ENCODE measurements at places on chromosomes 2 and 18. TPM values are rescaled to one million over a fixed set of nuclear protein-coding genes. Genes with fewer than 3 reads are reported as not detected.

TANC1 gene
- polyA plus RNA-seq = 0.44 TPM

CDK15 gene
- 0.09 TPM for polyA plus RNA-seq

POTEE gene
- polyA plus RNA-seq = 0.38 TPM

CTAGE1 gene
- polyA plus RNA-seq = not detected

LRPPRC gene
- polyA plus RNA-seq = 66.5 TPM

TCF23 gene
- polyA plus RNA-seq = not detected

IL36RN gene
- not detected for polyA plus RNA-seq

UPP2 gene
- polyA plus RNA-seq = 0.16 TPM

MAP2 gene
- polyA plus RNA-seq = 436 TPM

CKAP2L gene
- 1.5 TPM for polyA plus RNA-seq

SLC1A4 gene
- polyA plus RNA-seq = 38.0 TPM

ALPP gene
- not detected for polyA plus RNA-seq

CD207 gene
- polyA plus RNA-seq = not detected

ALPI gene
- not detected for polyA plus RNA-seq

CABYR gene
- polyA plus RNA-seq = 6.9 TPM

ITPRIPL1 gene
- not detected for polyA plus RNA-seq

FAHD2B gene
- 17.3 TPM for polyA plus RNA-seq

PARD3B gene
- 0.36 TPM for polyA plus RNA-seq

AGXT gene
- polyA plus RNA-seq = not detected

SLC9A4 gene
- 0.06 TPM for polyA plus RNA-seq

SLC39A6 gene
- 298 TPM for polyA plus RNA-seq

DSG4 gene
- not detected for polyA plus RNA-seq

DTNA gene
- polyA plus RNA-seq = 53.9 TPM

DNAH6 gene
- 2.5 TPM for polyA plus RNA-seq

OSBPL6 gene
- polyA plus RNA-seq = 11.8 TPM

SLC5A7 gene
- polyA plus RNA-seq = not detected

ABCB11 gene
- polyA plus RNA-seq = not detected

KCNF1 gene
- polyA plus RNA-seq = 12.9 TPM

SERPINB5 gene
- not detected for polyA plus RNA-seq

SDC1 gene
- polyA plus RNA-seq = 14.9 TPM

Measured in neural cell (in vitro differentiated cells).